Pons (tissue), 1 donor: ENCODE measurements at places on chromosomes 4 and X.

DNA sequence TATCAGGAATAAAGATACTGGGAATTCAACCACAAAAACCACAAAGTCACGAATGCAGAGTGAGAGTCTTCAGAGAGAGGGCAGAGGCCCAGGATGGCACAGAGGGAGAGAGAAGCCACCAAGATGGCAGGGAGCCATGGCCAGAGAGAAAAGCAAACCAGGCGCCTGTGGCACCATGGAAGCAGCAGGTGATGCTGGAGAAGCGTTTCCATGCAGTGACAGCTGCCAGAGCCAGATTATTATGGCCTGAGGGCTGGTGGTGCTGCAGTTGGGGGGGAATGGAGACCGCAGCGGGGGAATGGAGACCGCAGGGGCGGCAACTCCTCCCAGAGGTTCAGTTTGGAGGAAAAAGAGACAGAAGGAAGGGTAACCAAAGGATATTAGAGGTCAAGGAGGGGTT is 5.8 kb downstream of the TAFAZZIN start:
- DNase-seq: no peak

DNA sequence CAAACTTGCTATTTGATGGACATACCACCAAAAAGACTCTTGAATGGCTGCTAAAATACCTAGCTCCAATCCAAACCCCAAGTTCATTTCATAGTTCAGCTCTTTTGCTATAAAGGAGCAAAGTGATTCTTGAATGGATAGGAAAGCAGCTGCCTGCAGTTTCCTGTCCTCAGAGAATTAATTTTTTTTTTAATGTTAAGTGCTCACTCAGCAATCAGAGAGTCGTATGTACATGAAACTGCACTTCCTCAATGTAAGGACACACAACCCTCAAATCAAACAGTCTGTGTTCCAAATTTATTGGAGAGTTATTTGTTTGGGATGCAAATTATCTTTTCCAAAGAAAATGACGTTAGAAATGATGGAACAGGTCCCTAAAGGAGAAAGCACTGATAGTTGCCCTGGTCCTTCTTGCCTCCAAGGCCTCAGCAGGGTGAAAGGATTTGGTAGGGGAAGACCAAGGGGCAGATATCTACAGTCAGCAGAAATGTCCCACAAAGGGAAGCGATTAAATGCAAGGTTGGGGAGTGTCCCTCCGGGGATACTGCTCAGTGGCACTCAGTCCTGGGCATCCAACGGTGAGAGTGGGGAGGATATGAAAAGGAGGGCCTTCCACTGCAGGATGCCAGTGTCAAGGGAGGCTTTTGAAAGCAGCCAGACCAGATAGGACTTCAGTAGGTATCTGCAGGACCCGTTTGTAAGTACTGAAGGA is 67.2 kb upstream of the RASGEF1B start:
- DNase-seq: no peak

- no peak for DNase-seq
Measured at GRCh38 chr4:105674011-105674410, 34.5 kb downstream of the INTS12 start.

DNA sequence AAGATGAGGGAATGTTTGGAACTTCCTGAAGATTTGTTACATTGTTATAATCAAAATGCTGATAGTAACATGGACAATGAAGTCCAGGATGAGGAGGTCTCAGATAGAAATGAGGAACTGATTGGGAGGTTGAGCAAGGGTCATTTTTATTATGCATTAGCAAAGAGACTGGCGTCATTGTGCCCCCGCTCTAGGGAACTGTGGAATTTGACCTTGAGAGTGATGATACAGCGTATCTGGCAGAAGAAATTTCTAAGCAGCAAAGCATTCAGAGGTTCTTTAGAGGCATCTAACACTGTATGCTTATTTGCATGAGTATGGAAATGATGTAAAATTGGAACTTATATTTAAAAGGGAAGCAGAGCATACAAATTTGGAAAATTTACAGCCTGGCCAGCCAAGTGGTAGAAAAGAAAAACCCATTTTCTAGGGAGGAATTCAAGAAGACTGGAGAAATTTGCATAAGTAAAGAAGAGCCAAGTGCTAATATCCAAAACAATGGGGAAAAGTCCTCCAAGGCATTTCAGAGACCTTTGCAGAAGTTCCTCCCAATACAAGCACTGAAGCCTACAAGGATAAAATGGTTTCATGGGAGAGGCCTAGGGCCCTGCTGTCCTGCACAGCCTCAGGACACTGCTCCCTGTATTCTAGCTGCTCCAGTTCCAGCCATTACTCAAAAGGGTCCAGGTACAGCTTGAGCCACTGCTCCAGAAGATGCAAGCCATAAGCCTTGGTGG is 483.0 kb upstream of the NDST4 start:
- no peak for DNase-seq

- no peak for DNase-seq
Measured at GRCh38 chr4:61994036-61994435, 793.9 kb downstream of the ADGRL3 start.

DNA sequence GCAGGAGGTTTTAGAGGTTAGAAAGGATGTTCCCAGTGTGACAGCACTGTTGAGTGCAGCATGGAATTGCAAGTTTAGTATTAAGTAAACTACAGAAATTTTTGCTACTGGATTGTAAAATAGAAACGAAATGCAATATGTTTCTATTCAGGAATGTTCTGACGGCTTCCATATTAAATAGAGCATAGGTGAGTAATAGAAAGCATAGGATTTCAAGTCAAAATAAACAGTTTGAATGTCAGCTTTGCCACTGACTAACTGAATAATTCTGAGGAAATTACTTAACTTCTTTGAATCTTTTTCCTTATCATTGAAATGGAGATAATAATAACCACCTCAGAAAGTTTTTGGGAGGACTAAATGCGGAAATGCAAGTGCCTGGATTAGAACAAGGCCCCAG is 331.9 kb upstream of the GK2 start:
- no peak for DNase-seq

DNA sequence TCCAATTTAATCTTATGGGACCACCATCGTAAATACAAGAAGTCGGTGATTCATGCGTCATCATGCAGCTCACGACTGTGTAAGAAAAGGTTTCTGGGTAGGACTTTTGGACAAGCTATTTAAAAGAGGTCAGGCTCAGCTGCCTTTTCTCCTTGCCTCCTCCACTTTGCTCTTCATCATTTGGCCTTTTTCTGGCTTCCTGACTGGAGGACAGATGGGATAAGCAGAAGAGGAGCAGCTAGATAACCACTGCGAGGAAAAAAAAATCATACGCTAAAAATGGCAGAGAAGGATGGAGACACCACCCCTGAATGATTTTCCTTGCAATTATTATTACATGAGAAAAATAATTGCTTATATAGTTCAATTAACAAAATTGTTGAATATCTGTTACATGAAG is 294.3 kb upstream of the FSTL5 start:
- DNase-seq: no peak

DNA sequence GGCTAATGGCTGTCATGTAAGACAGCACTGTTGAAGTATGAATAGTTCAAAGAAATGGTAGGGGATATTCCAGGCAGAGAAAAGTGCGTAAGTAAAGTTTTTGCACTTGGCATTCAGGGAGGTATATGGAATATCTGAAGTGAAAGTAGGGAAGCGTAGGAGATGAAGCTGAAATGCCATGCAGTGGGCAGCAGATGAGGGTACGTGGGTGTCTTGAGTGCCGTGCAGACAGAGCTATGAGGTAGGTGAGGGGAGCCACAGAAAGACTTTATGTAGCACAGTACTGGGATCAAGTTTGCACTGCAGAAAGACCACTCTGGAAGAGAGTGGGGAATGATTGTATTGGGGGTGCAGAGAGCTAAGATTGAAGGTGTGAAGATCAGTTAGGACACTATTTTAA is 5.2 kb upstream of the SCD5 start:
- DNase-seq: no peak

- no peak for DNase-seq
Measured at GRCh38 chr4:13704761-13705160, 77.2 kb upstream of the BOD1L1 start.

GRCh38 chrX:53441531-53442321 is 7.6 kb upstream of the HSD17B10 start:
- peak; percentile 55 for DNase-seq

DNA sequence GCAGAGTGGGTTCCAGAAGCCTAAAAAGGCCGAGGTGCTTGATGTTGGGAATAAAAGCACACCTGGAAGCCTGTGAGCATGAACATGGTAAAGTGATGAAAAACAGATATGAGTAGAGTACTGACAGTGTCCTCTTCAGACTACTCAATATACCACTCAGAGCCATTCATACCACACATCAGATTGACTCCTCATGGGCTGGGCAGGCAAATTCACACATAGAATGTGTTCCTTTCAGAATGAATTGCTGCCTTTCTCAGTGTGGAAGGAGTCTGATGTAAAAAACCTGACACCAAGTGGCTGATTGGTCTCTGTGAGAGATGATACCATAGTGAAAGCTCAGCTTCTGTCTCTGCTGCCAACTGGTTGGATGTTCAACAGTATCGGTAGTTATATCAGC is 442.7 kb downstream of the RAPGEF2 start:
- DNase-seq: no peak

DNA sequence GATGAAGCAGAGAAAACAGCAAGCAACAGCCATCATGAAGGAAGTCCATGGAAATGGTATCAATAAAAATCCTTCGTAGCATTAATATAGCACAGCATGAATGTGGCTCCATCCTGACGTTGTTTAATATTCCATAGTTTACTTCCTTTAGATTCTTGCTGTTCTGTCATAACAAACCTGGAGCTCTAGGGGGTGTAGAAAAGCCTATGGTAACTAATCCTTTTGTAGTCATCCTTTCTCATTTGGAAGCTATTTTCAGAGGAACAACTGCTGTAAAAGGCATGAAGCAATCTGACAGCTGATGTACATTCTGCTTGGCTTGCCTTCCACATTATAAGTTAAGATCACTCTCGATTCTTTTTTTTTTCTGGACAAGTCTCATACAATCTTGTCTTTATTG is 914 bp downstream of the MYOZ2 start:
- DNase-seq: peak; percentile 57

- DNase-seq: peak; percentile 12
Measured at GRCh38 chrX:15059474-15059873, 186.3 kb downstream of the MOSPD2 start.

DNA sequence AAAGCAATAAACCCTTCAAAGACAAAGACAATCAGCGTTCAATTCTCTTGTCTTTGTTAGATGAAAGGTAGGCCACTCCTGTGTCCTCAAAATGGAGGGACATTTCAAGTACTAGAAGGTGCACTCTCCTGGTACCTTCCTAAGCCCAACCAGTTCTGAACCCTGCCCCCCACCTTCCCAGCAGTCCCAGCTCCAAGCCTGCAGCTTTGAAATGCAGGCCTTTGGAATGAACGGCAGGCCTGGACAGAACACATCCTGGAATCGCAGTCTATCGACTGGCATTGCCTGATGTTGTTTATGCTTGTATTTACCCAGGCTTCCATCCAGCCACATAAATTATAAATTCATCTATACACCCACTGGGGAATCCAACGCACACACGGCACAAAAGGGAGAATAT is 47.4 kb downstream of the RASGEF1B start:
- no peak for DNase-seq

DNA sequence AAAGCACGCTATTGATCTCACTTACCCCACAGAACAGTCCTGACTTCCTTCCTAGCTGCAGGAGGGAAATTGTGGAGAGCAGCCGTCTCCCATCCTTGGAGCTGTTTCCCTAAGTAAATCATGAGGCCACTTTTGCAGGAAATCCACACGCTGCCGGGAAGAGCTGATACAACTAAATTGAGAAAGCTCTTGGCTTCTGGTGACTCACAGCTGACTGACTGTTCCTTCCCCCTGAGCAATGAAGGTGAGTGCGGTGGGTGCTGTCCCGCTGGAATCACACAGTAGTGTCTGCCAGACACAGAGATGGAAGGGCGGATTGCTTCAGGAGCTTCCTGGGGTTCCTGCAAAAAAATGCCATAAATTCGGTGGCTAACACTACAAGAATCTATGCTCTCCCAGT is 268.9 kb downstream of the ASMT start:
- no peak for DNase-seq

GRCh38 chr4:39256436-39256835 is 74.1 kb downstream of the WDR19 start:
- no peak for DNase-seq

- no peak for DNase-seq
Measured at GRCh38 chr4:174277433-174277832, 6.0 kb downstream of the FBXO8 start.

DNA sequence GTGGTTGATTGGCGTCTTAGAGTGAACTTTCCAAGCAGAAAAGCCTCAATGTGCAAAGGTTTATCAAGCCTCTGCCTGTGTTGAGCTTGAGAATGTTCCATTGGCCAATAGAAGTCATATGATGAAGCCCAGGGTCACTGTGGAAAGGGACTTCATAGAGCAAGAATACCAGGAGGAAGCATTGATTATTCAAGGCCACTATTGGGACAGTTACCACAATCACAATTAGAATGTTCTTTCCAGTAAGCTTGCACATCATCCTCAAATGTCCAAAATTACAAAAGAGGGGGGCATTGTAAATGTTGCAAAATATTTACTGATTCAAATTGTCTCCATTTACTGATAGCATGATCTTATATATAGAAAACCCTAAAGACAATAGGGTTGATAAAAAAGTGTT is 32.9 kb upstream of the NDP start:
- no peak for DNase-seq

DNA sequence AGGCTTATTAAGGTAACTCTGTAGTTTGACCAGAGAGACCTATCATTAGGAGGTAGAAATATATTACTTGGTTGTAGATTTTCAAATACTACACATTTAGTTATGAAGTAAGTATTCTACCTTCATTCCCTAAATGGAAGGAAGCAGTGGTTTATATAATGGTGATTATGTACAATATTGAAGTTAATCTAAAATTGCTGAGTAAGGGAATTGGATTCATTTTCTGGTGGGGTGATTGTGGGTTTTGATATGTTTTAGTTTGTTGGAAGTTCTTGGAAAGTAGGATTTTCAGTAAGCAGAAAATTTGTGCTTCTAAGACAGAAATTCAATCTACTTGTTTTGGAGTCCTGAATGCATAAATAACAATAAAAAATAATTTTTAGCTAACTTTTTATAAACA is 1830.9 kb upstream of the ADGRL3 start:
- DNase-seq: no peak

DNA sequence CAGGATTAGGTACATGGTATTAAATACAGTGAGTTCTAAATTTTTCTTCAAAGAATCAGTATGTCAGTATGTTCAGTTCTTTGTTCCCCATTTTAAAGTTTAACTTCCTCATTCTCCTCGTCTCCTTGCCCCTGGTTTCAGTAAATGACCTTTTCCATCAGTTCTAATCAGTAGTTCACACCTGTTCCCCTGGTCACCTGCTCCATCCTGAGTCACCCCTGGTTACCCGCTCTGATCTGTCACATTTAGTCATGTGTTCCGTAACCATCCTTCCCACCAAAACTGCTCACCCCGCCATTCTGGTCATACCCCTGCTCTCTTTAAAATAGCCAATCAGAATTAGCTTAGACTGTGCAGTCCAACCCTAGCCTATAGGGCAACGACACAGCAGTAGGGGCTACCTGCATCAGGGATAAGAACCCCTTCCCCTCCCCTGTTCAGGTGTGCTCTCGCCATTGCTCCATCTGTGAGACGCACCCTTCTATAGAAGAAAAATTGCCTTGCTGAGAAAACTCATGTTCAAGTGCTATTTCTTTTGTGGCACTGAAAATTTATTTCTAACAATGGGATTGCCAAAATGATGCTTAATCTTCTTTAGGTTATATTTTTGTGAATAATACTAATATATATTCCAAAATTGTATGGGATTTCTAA is 181.3 kb downstream of the OR13H1 start:
- no peak for DNase-seq

GRCh38 chrX:131734621-131735020 is 190.7 kb downstream of the OR13H1 start:
- peak; percentile 6 for DNase-seq
